ENCODE measurements at places on chromosomes 4 and X. TPM values are rescaled to one million over a fixed set of nuclear protein-coding genes. Genes with fewer than 3 reads are reported as not detected.

PFKFB1 gene
- total RNA-seq: 0.03 TPM

LANCL3 gene
- 0.66 TPM for total RNA-seq

STPG2 gene
- not detected for total RNA-seq

FRMPD3 gene
- not detected for total RNA-seq

CT45A1 gene
- not detected for total RNA-seq

ZNF732 gene
- total RNA-seq: 0.13 TPM

RASSF6 gene
- total RNA-seq: 0.03 TPM

All from smooth muscle cell of the pulmonary artery (primary cell).